ENCODE measurements at places on chromosomes 11 and 22.

- no peak for DNase-seq
Measured at GRCh38 chr22:30313527-30314363, 13.0 kb downstream of the TBC1D10A start.

DNA sequence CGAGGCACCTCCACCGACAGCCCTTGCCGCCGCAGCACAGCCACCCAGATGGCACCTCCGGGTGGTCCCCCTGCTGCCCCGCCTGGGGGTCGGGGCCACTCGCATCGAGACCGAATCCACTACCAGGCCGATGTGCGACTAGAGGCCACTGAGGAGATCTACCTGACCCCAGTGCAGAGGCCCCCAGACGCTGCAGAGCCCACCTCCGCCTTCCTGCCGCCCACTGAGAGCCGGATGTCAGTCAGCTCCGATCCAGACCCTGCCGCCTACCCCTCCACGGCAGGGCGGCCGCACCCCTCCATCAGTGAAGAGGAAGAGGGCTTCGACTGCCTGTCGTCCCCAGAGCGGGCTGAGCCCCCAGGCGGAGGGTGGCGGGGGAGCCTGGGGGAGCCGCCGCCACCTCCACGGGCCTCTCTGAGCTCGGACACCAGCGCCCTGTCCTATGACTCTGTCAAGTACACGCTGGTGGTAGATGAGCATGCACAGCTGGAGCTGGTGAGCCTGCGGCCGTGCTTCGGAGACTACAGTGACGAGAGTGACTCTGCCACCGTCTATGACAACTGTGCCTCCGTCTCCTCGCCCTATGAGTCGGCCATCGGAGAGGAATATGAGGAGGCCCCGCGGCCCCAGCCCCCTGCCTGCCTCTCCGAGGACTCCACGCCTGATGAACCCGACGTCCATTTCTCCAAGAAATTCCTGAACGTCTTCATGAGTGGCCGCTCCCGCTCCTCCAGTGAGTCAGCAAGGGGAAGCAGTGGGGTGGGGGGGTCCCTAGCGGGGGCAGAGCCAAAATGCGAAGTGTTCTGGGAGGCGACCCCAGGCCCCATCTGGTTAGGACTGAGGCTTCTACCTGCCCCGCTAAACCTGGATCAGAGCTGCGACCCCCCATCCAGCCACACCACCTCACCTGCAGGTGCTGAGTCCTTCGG is 4.4 kb downstream of the FREY1 start:
- DNase-seq: no peak

DNA sequence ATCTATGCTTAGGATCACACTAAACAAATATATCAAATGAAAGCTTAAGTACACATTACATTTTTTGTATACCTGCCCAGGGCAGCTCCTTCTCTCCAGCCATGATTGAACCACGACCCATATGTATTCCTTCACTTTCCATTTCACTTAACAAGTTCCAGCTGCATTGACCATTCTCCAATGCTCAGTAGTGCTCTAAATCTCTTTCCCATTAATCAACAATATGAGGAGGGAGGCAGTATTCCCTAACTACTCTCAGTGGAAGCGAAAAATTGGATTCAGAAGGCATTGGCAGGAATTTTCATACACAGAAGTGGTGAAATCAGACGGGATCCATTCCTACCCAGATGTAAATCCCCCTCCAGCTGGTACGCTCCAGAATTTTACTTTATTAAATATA is 372.0 kb upstream of the LUZP2 start:
- no peak for DNase-seq

GRCh38 chr11:132471466-132471865 is 1060.8 kb downstream of the OPCML start:
- no peak for DNase-seq

GRCh38 chr11:28671274-28671673 is 563.1 kb downstream of the METTL15 start:
- DNase-seq: no peak

DNA sequence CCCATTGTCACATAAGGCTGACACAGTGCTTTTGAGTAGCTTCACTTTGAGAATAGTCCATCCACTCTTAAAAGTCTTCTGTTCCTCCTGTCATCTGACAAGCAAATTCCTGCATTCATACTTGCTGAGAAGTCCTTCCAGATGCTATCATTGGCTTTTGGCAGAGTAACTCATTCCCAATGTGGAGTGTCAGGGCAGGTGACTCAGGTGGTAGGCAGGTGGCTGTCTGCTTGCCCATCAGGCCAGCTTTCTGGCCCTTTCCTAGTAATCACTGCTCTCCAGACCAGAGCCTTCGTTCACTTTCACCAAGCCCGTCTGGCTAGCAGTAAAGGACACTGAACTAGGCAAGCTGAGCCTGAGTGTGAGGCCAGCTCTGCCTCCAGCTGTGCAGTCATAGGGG is 162.5 kb upstream of the CCDC90B start:
- no peak for DNase-seq

DNA sequence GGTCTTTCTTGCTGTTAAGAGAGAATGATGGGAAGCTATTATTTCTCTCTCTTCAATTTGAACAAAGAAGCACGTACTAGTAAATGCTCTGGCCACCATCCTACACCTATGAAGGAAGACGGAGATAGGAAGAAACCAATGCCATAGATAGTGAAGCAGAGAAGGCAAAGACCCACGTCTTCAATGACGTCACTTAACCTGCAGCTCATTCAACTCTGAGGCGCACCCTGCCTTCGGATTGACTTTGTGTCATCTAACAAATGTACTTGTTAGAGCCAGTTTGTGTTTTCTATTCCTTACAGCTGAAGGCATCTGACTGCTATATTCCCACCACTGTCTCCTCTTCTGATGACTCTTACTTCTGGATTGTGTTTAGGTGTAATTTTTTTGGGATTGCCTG is 332.5 kb upstream of the DDI1 start:
- DNase-seq: no peak

GRCh38 chr11:134413043-134413825 is 1.2 kb upstream of the B3GAT1 start:
- no peak for DNase-seq

DNA sequence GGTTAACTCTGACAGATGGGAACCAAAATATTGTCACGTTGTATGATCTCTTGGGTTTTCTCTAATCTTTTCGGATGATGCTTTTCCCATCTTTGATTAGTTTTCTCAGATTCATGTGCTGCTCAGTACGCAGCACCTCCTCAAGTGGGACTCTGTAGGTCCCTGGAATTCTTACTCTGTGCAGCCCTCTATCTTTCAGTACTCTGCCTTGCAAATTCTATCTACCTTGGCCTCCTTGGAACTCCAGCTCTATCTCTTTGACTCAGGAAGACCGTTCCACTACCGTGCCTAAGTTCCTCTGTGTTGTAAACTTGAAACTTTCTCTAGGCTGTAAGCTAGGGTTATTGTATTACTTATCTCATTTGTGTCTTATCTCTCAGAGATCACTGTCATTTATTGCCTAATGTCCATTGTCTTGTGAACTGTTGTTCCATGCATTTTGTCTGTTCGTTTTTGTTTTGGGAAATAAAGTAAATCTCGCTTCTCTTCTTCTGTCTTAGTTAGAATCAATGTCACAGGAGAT is 20.1 kb upstream of the CHORDC1 start:
- no peak for DNase-seq

DNA sequence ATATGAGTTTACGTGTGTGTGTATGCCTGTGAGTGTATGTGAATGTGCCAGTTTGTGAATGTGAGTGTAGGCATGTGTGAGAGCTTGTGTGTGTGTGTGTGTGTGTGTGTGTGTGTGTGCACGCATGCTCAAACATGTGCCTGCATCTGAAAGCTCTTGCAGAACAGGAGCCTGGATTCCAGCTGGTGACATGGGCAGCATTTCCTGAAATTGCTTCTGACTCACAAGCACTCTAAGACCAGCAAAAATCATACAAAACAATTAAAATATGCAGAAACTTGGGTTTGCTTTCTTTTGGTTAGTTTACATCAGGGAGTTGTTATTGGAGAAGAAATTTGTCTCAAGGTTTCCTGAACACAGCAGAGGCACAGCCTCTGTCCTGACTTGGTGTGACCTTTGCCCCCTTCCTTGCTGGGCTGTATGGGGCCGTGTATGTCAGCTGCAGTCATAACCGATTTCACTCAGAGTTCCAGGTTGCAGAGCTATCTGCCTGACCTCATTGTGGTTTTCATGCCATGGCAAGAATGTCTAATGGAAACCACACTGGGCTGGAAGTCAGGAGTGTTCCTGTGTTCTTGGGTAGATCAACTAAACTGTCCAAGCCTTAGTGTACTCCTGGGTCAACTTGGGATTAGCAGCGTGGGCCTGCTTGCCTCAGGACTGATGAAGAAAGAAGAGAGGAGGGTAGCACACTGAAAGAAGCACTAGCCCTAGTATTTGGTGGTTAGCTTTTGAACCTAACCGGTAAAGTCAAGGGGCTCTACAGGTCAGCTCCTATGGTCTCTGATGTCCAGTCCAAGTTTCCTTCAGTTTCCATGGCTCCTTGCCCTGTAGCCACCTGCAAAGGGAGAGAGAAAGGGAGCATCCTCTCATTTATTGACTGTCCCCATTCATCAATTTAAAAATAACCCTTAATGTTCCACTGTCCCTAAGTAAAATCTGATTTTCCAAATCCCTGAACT is 143.7 kb downstream of the SNX19 start:
- DNase-seq: peak; percentile 65

DNA sequence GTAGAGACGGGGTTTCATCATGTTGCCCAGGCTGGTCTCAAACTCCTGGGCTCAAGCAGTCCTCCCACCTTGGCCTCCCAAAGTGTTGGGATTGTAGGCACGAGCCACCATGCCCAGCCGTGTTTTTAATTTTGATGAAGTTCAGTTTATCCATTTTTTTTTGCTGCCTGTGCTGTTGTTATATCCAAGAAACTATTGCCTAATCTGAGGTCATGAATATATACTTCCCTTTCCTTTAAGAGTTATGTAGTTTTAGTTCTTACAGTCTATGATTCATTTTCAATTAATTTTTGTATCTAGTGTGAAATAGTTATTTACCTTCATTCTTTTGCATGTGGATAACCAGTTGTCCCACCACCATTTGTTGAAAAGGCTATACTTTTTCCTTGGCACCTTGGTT is 50.3 kb upstream of the SORL1-AS1 start:
- no peak for DNase-seq

DNA sequence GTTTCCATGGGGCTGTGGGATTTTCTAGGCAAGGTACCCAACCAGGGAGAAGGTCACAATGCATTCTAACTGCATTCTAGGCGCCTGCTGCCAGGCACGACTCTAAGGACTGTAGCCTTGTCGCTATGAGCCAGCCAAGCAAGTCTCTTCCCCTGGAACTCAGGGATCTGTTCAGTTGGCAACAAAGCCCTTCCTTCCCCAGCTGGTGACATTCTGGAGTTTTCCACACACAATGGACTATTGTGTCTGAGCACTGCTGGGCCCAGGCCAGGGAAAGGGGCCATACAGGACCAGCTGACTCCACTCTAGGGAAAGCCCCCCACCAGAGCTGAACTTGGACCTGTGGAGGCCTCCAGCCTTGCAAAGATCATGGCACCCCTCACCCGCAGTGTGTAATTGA is 116.8 kb downstream of the RRAS2 start:
- no peak for DNase-seq

DNA sequence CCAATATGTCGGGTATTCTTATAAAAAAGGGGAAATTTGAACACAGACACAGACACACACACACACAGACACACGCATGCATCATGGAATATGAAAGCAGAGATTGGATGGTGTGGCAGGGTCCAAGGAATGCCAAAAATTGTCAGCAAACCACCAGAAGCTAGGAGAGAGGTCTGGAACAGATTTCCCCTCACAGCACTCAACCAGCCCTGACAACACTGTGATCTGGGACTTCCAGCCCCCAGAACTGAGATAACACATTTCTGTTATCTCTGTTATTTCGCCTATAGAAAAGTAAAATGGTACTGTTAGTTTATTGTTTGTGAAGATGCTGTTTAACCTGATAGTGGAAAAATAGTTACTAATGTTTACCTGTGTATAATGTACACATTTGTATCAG is 145.4 kb upstream of the ZBED5 start:
- no peak for DNase-seq

GRCh38 chr11:27864091-27864491 is 163.8 kb upstream of the BDNF start:
- DNase-seq: no peak

DNA sequence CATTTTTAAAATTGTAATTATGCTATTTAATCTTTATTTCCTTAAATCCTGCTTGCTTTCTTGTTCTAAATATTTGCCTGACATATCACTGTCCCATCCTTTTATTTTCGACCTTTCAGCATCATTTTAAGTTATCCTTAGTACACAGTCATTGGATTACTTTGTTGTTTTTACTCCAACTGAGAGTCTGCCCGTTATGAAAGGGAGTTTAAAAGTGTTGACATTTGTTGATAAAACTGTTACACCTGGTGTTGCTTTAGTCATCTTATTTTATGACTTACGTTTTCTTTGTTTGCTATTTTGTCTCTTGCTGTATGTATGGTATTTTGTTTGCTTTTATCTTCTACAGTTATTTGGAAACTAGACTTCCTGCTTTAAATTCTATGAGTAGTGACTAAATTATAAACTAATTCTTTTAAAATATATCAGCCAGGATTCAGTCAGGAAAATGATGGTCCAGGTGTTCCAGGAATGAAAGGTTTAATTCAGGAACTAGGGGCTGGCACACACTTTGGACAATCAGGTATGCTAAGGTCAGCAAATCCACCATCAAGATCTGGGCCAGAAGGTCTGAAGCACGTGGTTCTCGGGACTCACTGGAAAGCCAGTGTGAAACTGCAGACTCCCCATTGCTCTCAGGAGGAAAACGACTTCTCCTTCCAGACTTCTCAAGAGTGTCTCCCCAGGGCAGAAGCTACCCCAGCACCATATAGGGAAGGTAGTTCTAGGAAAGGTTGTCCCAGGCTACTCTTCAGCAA is 86.0 kb downstream of the RASSF10 start:
- no peak for DNase-seq

DNA sequence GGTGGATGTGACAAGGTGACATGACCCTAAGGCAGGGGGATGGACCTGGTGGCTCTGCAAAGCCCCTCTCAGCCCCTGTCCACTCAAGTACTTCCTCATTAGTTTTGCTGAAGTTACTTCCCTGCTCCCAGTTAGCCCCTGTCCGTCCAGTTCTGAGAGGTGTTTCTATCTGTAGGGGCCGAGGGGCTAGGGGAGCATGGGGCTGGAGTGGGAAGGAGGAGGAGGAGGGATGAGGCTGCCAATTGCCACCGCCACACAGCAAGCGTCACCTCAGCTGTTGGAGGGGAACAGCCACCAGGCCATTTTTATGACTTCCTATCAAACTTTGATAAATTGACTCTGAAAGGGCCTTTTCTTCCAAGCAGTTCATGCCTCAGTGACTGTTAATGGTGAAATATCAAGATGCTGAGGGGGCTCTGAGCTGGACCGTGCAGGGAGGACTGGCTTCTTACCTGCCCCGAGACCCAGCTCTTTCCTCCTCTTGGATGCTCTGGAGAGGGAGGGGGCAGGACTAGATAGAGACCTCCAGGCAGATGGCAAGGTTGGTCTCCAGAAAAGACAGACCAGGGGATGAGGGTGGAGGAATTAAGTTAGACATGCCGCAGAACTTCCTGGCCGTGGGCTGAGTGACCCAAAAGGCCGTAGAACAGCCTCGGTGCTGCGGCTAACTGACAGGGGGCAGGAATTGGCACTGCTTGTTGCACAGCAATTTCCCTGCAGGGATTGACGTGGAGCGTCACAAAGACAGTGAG is 137.0 kb downstream of the ST3GAL4 start:
- no peak for DNase-seq

GRCh38 chr11:67272327-67273259 is 6.3 kb downstream of the GRK2 start:
- no peak for DNase-seq

Measured in epithelial cell of prostate (primary cell).